ENCODE measurements at places on chromosomes 2 and 18.

DNA sequence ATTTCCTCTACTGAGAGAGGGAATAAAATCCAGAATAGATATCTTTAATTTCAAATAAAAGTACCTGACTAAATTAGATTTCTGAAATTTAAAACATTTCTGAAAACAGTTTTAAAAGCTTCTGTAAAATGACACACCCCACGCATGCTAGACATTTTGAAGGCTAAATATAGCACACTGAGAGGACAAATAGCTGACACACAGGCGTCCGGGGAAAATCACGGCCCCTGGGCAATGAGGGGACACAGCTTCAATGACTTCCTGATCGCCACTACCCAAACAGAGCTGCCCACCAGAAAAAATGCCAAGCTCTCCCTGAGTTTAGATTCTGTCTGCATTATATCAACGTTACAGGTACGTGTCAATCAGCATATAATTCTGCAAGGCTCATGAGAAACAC is 10.9 kb downstream of the TBC1D8 start:
- no peak for DNase-seq

DNA sequence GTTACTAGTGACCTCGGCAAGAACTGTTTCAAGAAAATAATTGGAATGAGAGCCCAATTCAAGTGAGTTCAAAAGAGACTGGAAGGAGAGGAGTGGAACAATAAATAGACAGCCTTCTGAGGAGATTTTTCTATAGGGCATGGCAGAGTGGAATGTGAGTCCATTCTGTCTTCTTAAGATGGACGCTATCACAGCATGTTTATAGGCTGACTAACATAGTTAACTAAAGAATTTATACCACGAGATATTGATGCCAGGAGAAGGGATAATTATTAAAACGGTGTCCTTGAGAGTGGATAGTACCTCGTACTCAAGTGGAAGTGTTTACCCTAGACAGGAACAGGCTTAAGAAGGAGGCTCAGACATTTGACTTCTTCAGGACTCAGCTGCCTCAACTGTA is 143.5 kb upstream of the RBBP8 start:
- DNase-seq = no peak

DNA sequence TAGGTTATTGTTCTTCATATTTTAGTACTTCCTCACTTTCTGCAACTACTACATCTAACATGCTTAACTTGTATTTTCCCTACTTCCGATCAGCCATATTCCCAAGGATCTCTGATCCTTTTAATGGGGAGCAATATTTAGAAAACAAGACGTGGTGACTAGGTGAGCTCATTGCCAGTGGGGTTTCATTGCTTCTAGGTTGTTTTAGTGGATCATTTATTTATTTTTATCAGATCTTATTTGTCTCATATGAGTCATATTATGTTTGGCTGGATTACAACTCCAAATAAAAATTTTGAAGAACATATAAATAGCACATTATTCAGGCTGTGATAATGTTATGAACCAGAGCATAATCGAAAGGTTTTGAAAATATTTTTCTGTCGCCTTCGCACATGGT is 480.9 kb upstream of the TMEFF2 start:
- no peak for DNase-seq

GRCh38 chr2:219521066-219521880 is 7.0 kb downstream of the ASIC4 start:
- DNase-seq = peak; percentile 27

- no peak for DNase-seq
These were observed 84.3 kb downstream of the FANCL start for GRCh38 chr2:58156780-58157179.
